Cerebellar nuclear complex (tissue), 1 donor: ENCODE measurements at places on chromosomes 2 and 18.
A peak's percentile ranks its signal among the peaks of the same experiment; 100 is the strongest.

DNA sequence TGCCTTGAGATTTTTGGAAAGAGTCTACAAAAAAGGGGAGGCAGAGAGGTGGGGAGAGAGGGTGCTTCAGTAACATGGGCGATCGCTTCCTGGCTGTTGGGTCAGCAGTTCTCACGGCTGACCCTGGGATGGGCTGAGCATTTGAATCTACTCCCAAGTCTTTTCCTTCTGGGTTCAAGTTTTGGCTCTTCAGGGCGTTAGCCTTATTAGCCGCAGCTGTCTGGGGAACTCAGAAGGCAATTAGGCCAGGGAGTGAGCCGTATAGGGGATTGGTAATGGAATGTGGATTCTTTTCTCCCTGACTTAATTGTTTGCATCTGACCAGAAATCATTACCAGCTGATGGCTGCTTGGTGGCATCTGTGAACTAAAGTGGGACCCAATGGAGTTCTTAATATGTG, 250.5 kb upstream of the SKOR2 start:
- DNase-seq: no peak

DNA sequence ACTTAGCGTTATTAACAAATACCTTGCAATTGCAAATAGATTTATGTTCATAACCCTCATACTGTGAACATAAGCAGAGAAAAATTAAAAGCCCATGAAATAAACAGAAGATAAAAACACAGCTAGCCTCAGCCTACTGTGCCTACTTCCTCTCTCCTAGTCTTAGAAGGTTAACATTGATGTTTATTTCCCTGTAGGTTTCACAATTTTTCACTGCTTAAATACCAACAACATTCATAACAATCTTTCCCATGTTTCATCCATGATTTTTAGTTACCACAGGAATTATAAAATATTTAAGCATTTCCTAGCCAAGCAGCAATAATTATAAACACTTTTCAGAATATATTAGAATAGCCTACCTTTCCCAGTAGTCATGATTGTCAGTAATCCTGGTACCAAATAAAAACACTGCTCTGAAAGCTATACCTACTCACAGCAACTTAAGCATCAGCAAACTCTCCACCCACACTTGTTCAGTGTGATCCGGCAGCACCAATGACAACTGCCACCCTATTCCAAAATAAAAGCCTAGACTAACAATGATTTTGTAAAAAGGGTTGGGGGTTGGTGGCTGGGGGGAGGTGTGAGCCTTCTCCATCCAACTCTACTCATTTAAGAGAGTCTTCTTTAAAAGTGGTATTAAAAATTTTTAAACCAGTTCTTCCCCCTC, 40.6 kb upstream of the RNU4ATAC start:
- DNase-seq: peak; percentile 28

DNA sequence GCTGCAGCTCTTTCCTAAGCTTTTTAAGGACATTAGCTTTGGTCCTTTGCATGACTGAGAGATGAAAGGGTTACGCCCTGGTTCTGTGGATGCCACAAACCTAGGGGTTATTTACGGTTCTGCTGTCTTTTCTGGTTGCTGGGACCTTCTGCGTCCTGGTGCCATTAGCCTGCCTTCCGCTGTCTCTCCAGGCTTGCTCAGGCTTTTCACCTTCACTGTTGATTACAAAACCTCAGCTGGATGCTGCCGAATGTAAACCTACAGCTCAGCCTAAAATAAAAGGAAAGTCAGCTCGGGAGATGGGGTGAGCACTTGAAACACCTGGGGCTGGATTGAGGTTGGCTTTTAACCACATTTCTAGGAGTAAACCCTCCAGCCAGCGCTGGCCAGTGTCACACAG, 130.9 kb upstream of the ARHGAP28 start:
- DNase-seq: no peak

- DNase-seq: no peak
Measured at GRCh38 chr2:182368996-182369395, 57.8 kb downstream of the PDE1A start.

DNA sequence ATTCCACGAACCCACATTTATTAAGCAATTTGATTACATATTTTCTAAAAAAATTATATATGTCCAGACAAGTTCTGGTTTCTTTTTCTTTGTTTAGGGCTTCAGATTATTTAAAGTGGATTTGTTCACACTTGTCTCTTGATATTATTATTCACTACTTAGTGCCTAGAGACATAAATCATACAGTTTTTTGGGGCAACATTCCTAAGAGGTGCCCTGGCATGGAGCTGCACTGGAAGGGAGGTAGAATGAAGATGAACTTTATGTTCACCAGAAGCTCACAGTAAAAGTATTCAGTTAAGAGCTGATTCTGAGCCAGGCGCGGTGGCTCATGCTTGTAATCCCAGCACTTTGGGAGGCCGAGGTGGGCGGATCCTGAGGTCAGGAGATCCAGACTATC, 762.7 kb upstream of the TMEFF2 start:
- DNase-seq: no peak

- DNase-seq: no peak
Measured at GRCh38 chr2:134117676-134118075, 136.2 kb upstream of the MGAT5 start.

- DNase-seq: no peak
Measured at GRCh38 chr2:66525606-66526005, 90.7 kb downstream of the MEIS1 start.

- DNase-seq: no peak
Measured at GRCh38 chr2:180507028-180507427, 473.4 kb upstream of the UBE2E3 start.

GRCh38 chr18:36630917-36631316, 197.9 kb downstream of the TPGS2 start:
- DNase-seq: no peak

DNA sequence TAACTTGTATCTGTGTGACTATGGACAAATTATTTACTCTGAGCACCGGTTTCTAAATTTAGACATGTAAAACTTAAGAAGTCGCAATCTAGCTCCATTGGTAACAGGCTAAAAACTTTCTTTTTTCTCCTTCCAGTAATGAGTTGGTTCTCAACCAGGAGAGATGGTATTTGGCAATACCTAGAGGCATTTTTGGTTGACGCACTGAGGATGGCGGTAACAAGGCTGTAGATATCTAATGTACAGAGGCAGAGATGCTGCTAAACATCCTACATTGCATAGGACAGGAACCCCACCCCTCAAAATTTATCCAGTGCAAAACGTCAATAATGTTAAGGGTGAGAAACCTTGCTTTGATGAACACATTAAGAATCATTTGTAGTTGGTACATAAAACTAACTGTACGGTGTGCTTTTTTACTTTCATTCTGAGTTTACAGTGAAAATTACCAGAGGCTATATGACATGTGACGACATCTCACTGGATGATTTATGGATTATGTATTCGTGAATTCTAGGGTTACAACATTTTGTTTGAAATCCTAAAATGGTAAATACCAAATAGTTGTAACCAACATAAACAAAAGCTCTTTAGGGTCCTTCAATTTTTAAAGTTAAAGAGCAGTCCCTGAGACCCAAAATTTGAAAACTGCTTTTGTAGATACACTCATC, 91.3 kb downstream of the TLK1 start:
- no peak for DNase-seq

- no peak for DNase-seq
Measured at GRCh38 chr2:10537522-10538199, 89.5 kb upstream of the ODC1 start.

GRCh38 chr2:201536046-201536445, 84.5 kb downstream of the STRADB start:
- DNase-seq: no peak

- no peak for DNase-seq
Measured at GRCh38 chr18:35508030-35508429, 10.3 kb upstream of the INO80C start.

GRCh38 chr2:145108361-145108778, 588.5 kb upstream of the ZEB2 start:
- DNase-seq: no peak

GRCh38 chr18:46291149-46291548, 187.0 kb downstream of the HAUS1 start:
- DNase-seq: no peak

- DNase-seq: no peak
Measured at GRCh38 chr2:168912901-168913369, 11.8 kb downstream of the G6PC2 start.
